ENCODE measurements at places on chromosomes 1 and 21.

GRCh38 chr1:57082711-57083439, 117.1 kb upstream of the C8B start:
- no peak for DNase-seq

DNA sequence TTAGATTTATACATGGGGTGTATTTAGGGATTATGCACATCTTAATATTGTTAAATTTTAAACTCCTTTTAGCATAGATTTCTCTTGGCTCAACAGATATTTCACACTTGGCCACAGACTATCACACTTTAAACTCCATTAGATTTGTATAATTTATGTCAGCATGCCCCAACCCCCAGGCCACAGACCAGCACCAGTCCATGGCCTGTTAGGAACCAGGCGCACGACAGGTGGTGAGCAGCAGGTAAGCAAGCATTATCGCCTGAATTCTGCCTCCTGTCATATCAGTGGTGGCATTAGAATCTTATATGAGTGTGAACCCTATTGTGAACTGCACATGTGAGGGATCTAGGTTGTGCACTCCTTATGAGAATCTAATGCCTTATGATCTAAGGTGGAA, 34.8 kb downstream of the SUCO start:
- no peak for DNase-seq

DNA sequence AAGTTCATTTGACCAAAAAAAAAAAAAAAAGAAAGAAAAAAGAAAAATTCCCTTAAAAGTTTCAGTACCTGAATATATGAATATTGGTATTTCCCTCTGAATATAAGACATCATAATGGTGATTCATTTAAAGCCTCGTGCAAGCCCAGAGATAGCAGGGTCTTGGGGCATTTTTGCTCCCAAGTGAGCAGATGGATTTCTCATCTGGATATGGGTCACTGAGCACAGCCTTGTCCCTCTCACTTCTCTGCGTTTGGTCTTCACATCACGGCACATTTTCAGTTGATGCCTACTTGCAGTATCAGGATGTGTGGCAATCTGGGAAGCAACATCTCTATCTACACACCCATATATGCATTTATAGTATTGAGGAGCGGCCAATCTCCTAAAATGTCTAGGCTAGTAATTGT, 12.7 kb downstream of the CD58 start:
- DNase-seq = no peak

DNA sequence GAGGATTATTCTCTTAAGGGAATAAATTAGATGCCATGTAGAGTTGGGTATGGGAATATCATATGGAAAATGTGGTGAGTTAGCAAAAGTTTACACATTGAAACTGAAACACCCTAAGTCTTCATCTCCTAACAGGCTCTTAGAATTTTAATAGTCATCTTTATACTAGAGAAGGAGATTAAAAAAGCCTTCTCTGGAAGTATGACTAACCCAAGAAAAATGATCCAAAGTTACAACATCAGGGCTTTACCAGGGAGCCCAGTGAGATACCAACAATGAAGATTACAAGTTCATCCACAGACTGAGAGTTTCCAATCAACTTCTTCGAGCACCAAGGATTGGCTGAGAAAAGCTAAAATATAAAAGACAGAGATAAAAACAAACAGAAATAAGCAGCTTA, 70.0 kb upstream of the KIAA0040 start:
- no peak for DNase-seq

GRCh38 chr21:44079846-44080245, 27.4 kb upstream of the PWP2 start:
- DNase-seq = no peak

DNA sequence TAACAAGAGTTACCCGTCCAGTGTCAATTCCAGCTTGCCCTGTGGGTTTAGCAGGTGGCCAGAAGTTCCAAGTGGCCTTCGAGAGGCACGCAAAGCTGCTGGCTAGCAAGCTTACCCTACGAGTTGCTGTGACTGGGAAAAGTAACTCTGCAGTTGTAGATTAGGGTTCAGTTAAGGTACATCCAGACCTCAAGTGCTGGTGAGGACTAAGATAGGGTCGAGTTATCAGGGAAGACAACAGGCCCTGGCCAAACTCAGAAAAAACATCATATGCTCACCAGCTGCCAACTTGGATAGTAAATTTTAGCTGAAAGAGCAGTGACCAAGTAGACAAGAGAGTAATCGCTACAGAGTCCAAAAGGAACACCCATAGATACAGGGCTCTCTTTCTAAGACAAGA, 27.7 kb upstream of the LRRC7 start:
- no peak for DNase-seq

DNA sequence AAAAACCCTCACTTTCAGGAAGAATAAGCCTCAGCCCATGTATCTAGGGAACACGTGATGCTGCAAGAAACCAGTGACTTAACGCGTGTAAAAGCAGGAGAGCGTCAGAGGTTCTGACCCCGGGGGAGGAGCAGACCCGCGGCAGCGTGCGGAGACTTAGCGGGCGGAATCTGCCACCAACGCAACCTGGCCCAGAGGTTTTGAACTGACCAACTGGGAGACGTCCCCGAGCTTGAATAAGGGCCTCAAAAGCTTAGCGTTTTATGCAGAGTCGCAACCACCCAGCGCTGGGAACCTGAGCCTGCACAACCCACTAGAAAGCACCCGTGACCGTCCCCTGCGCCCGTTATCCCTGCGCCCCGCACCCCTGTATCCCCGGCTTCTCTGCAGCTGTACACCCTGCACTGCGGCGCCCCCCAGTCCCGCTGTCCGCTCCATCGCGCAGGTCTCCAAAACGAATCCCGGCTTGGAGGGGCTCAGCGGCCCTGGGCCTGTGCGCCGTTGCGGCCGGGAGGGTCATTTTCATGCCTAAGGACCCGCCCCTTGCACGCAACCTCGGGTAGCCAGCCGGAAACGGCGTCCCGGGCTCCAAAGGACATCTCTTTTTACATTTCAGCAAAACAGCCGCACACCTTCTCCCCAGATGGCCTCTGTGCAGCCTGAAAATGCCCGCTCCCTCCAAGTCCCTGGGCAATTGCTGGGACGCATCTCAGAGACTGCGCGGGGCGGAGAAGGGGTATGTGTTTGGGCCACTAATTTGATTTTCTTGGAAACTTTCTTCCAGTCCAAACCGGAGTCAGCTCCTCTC, 29.4 kb upstream of the TRIM17 start:
- DNase-seq = no peak

DNA sequence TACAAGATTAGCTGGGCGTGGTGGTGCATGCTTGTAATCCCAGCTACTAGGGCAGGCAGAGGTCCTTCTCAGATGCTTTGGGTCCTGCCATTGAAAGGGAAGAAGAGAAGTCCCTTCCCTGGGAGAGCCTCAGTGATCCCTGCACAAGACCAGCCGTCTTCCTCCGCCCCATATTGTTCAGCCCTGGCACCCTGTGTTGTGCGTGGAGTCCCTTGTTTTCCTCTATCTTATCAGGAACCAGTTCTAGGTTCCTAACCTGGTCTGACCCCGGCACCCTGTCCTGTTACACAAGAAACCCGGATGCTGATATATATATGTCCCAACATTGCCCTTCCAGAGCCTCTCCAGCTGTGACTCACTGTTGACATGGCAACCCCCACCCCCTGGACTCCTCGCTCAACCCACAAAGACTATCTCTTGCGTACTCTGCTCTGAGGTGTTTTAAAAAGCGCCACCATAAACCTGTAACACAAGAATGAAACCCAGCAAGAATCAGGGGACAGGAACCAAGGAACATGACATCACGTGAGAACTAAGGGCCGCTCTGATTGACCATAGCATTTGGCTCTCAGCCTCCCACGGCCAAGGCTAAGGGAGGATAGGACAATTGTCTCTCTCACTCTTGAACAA, 4.8 kb downstream of the MX2 start:
- DNase-seq = no peak

GRCh38 chr1:227325156-227325555, 6.9 kb upstream of the CDC42BPA start:
- no peak for DNase-seq

GRCh38 chr1:153539395-153540093, 1.2 kb downstream of the S100A5 start:
- no peak for DNase-seq
